Smooth muscle cell of the brain vasculature (primary cell): ENCODE measurements at places on chromosomes 4 and X.
A peak's percentile ranks its signal among the peaks of the same experiment; 100 is the strongest.

GRCh38 chr4:95186666-95187065 lies 362.1 kb downstream of the UNC5C start:
- no peak for DNase-seq

DNA sequence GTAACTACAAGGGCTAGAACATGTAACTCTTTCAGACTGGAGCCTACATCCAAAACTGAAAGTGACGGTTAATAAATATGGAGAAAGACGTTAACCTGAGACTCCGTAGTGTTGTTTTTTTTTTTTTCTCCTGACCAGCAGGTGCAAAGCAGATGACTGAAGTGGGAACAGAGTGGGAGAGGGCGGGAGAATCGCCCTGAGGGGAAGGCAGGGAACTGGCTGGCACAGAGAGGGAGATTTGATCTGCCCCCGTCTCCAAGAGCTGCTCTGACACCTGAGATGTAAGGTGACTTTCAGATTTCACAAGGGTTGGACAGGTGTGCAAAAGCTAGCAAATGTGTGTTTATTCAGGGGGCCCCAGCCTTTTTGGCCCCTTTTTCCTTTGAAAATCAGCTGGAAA lies 180.2 kb downstream of the PALLD start:
- no peak for DNase-seq

DNA sequence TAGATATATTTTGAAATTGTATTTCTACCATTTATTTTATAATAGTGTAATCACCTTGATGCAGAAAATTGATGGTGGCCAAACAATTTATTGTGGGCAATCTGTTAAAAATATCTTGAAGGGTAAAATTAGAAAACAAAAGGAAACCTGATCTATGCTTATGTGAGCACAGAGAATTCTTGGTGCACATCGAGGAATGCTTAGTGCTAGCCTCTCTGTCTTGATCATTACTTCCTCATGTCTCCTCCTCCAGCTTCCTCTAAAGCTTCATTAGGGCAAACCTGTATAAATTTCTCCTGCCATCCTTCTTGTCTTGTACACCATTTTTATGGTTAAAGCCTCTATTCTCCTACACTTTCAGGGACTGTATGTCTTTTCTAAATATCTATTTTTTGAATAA lies 725.8 kb downstream of the RAPGEF2 start:
- no peak for DNase-seq

- no peak for DNase-seq
These were observed at the start of gene BEX1 for GRCh38 chrX:103063918-103064434. BEX1 (minus strand) TSS chrX:103064171; CDS start chrX:103063274, 897 bp downstream.

DNA sequence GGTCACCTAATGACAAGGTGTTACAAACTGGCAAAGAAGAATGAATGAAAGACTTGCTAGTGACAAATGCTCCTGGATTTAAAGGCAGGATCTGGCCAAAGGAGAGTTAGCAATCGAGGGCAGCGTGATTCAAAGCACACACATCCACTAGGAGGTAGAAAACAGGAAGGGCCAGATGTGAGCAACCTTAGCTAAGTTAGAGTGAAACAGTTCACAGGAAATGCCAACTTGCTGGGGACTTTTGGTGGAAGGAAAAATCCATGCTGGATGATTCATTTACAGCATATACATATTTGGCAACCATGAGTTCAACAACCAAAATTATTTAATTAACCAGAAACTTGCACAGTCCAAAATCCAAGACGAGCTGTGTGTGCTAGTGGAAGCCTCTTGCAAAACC lies 276.9 kb downstream of the PTTG2 start:
- DNase-seq = no peak

DNA sequence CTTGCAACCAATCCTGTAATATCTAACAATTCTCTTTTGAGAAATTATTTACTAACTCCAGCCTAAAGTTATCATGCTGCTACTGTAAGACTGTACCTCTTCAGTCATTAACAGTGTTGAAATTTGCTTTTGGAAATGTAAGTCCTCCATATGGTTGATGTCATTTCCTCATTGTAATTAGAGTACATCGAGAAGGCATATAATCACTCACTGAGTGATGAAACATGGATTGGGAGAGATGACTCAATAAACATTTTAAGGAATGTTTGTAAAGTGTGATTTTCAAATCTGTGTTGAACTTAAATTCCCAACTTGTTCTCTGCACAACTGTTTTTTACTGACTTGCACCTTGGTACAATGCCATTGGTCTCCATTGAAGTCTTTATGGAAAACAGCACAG lies 61.2 kb downstream of the HMGB2 start:
- DNase-seq = no peak

DNA sequence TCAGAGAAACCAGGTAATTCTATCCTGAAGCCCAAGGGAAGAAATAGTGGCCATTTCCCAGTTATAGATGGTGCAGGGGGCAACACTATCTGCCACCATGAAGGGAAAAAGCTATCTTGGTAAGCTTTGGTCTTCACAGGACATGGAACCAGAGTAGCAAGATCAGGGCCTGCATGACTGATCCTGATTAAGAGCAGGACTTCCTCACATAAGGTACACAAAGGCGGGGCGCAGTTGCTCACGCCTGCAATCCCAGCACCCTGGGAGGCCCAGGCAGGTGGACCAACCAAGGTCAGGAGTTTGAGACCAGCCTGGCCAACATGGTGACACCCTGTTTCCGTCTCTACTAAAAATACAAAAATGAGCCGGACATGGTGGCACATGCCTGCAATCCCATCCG lies 148.4 kb upstream of the USP9X start:
- no peak for DNase-seq

DNA sequence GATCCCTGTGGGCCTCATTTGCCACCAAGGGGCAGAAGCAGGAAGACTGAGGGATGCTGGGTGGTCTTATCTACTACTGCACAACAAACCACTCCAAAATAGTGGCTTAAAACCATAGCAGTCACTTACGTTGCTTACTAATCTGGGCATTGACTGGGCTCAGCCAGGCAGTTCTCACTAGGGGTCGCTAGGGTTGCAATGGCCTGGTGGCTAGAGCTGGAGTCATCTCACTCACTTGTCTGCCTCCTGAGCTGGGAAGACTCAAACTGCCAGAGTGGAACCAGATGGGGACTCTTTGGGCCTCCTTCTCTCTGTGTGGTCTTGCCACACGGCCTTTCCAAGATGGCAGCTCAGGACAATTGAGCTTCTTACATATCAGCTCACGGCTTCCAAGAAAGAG lies 216.3 kb upstream of the BCOR start:
- DNase-seq = no peak

DNA sequence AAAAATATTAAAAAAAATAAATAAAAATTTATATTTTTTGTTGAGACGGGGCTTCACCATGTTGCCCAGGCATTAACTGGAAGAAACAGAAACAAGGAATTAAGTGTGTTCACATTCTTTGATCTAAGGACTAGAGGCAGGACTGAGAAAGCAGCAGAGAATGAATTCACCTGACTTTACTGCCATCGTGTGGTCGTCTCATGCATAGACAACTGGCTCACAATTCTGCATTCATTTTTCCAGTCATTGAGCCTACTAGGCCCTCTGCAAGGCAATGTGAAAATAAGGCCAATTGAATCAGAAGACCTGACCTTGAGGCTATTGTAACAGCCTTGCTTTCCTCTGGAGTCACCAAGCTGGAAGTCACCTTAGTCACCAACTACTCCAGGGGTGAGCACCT lies 37.4 kb downstream of the LHFPL1 start:
- DNase-seq = peak; percentile 13

DNA sequence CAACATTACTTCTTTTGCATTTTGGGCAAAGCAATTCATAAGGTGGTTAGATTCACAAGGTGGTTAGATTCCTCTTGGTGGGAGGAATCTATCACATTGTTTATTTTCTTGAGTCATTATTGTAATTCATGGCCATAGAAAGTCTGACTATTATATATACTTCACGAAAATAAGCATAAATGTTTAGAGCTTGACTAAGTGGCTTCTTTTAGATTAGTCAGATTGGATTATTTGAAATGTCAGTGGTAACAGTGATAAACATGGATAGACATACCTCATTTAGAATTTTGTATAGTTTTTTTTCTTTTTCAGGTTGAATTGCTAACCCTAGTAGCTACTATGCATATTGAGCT lies 24.9 kb upstream of the DYNLT3 start:
- no peak for DNase-seq

GRCh38 chr4:108116423-108117168 lies 52.1 kb downstream of the LEF1 start:
- DNase-seq = no peak

- DNase-seq = no peak
These were observed 7.7 kb upstream of the OCIAD2 start for GRCh38 chr4:48914311-48914710.

DNA sequence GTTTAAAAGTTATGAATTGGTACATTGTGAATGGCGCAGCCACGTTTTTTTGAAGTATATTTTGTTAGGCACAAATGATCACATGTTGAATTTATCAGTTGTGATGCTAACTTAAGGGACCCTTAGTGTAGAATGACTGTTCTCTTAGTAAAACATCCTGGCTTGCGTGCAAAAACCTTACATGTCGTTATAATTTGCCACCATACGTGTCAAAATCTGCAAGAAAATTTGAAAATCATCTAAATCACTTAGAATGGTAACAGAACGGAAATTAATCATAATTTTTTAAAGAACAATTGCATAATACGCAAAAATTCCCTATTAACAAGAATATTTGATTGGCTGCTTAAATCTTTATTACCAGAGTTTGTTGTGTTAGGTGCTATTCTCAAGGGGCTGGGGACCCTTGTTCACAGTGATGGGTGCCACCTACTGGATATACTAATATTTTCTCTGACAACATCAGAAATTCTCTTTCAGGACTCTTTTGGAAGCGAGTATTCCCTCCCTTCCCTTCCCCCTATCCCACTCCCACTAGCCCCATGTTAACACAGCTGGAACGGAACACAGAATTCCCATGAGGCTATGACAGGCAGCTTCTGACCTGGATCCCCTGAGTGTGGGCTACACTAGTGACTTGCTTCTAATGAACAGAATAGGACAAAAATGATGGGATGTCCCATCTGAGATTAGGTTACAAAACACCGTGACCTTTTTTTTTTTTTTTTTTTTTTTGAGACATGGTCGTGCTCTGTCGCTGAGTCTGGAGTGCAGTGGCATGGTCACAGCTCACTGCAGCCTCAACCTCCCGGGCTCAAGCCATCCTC lies 71.8 kb downstream of the SUPT20HL2 start:
- DNase-seq = no peak

DNA sequence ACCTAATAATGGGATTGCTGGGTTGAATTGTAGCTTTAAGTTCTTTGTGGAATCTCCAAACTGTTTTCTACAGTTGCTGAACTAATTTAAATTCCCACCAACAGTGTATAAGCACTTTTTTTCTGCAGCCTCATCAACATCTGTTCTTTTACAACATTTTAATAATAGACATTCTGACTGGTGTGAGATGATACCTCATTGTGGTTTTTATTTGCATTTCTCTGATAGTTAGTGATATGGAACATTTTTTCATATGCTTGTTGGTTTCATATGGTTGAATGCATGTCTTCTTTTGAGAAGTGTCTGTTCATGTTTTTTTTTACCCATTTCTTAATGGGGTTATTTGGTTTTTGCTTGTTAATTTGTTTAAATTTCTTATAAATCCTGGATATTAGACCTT lies 1718.9 kb downstream of the C4orf33 start:
- DNase-seq = no peak

DNA sequence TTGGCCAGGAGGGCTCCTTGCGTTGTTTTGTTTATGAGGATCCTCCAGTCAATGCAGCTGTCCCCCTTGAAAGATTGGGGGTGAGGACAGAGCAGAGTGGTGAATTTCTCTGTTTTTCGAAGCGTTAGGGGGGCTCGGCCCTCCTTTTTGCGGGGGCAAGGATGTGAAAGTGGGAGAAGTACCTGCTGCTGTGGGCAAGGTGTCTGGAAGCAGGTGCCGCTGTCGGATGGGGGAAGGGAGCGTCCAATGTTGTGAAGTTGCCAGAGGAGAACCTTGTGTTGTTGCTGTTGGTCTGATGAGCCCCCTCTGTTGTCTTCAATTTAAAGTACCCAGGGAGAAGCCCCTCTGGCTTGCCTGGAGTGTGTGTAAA lies 613 bp downstream of the GLRB start:
- DNase-seq = no peak

DNA sequence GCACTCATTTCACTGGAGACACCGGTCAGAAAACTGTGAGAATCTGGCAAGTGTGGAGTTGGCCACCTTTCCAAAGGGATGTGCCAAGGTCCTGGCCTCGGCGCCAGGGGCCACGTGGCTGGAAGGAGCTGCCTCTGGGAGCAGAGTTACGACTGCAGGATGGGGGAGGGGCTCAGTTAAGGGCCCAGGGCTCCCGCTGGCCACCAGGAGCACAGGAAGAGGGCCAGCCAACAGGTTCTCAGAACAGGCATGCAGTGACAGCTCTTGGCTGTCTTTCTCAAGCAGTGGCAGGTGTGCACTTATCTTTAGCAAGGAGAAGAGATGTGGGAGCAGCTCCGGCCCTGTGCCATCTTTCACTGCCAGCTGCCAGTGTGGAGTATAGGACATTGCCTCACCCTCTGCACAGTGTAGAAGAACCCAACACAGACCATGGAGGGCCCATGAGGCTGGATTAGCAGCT lies 115.9 kb upstream of the RBPJ start:
- DNase-seq = no peak

GRCh38 chr4:88062843-88063242 lies 55.4 kb downstream of the PKD2 start:
- DNase-seq = no peak

- DNase-seq = no peak
These were observed 283.6 kb downstream of the CFAP299 start for GRCh38 chr4:80619070-80619674.

DNA sequence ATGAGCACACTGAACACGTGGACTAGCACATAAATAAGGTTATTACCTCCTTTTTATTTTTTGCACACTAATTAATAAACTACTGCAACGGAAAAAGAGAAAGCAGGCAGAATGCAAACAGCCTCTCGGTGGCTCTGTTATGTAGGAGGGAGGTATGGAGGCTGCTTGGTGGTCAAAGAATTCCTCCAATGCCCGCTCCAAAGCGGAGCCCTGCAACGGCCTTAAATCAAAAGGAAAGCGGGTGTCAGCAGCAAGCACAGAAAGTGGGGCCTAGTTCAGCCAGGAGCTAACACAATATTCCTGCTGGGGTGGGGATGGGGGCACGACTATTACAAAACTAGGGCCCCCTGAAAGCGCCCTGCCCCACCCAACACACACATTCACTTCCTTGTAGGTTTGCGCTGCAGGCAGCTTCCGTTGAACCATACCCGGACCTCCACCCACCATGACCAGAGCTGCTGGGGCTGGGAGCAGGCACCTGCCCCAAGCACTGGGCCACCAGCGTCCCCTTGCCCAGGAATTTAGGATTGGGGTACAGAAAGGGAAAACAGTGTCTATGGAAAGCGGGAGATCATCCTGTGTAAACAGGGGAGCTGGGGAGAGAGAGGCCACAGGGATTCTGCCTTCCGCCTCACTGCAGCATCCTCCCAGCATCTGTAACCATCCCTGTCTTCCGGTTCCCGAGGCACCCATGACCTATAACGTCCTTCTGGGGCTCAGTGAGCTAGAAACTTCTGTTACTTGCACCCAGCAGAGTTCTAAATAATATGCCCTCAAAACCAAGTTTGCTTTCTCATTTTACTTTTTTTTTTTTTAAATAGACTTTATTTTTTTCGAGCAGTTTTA lies 57.1 kb upstream of the DDX3X start:
- no peak for DNase-seq
